ENCODE measurements at places on chromosomes 7 and 10. TPM values are rescaled to one million over a fixed set of nuclear protein-coding genes. Genes with fewer than 3 reads are reported as not detected.

Gene RNF148
- polyA plus RNA-seq, result not detected

Gene FRMD4A
- 6.9 TPM for polyA plus RNA-seq

Gene CYP3A7
- polyA plus RNA-seq, result not detected

Gene SLIT1
- polyA plus RNA-seq, result 0.15 TPM

Gene NKX2-3
- polyA plus RNA-seq, result 3.2 TPM

Gene C10orf53
- not detected for polyA plus RNA-seq

Gene WNT8B
- not detected for polyA plus RNA-seq

Gene CALML3
- 0.46 TPM for polyA plus RNA-seq

Gene IFIT1B
- polyA plus RNA-seq, result not detected

Gene HYAL4
- not detected for polyA plus RNA-seq

Gene CCDC172
- polyA plus RNA-seq, result 0.50 TPM

GRCh38 chr10:53331460-53331859, 558.9 kb upstream of the MBL2 start:
- no peak for DNase-seq

DNA sequence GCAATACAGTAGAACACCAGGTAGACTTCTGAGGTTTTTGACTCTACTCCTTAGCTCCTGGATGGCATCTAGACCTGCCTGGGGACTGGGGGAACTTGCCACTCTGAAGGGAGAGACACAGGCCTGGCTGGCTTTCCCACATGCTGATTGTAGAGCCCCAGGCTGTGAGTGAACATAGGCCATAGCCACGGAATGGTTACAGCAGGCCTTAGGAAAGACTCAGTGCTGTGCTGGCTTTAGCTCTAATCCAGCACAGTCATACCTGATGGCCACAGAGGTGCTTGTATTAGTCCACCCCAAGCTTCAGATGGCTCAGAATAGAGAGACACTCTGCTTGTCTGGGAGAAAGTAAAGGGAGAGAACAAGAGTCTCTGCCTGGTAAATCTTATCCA, 35.0 kb upstream of the ARHGAP12 start:
- no peak for DNase-seq

DNA sequence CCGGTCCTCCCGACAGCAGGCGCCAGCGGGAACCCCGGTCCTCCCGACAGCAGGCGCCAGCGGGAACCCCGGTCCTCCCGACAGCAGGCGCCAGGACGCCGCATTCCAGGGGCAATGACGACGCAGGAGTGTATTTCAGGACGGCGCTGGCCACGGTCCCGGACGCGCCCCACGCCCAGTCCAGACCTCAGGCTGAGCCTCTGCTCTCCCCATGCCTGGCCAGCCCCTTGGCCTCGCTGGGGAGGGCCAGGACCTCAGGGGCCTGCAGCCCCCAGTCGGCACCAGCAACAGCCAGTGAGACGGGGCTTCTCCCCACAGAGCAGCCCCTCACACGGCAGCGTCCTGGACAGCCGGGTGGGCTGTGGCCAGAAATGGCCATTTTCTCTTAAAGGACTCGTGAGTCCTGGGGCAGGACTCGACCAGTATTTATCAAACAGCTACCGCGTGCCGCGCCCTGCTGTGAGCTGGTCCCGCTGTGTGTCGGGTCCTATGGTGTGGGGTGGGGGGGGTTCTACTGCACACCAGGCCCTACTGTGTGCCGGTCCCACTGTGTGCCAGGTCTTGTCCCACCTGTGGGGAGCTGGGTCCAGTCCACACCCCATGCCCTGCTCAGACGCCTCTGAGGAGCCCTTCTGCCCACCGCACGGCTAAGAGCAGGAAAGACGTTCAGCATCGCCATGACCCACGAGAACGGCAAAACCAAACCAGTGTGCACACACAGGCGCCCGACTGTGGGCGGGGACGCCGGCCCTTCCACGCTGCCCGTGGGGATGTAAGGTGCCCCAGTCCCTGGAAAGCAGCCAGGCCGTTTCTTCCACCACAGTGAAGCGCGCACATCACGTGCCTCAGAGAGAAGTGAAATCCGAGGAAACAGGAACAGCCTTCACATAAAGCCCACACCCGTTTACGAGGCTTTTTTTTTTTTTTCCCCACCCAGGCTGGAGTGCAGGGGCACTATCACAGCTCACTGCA, 33.3 kb downstream of the GET4 start:
- peak; percentile 52 for DNase-seq

DNA sequence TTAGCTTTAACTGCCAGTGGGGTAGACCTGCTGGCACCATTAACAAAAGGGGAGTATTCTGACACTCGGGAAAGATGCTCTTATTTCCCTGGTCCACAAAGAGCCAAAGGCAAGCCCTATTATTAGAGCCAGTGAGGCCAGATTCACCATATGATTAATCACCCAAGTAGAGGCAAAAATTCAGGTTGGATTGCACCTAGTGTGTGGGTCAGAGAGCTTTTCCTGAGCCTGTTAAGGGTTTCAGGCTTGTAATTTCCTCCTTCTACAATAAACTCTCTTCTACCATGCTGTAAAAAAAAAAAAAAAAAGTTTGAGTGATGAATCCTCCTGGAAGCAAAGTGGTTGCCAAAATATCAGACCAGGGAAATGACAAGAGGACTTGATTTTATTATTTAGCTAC, 163.5 kb downstream of the MBL2 start:
- no peak for DNase-seq

DNA sequence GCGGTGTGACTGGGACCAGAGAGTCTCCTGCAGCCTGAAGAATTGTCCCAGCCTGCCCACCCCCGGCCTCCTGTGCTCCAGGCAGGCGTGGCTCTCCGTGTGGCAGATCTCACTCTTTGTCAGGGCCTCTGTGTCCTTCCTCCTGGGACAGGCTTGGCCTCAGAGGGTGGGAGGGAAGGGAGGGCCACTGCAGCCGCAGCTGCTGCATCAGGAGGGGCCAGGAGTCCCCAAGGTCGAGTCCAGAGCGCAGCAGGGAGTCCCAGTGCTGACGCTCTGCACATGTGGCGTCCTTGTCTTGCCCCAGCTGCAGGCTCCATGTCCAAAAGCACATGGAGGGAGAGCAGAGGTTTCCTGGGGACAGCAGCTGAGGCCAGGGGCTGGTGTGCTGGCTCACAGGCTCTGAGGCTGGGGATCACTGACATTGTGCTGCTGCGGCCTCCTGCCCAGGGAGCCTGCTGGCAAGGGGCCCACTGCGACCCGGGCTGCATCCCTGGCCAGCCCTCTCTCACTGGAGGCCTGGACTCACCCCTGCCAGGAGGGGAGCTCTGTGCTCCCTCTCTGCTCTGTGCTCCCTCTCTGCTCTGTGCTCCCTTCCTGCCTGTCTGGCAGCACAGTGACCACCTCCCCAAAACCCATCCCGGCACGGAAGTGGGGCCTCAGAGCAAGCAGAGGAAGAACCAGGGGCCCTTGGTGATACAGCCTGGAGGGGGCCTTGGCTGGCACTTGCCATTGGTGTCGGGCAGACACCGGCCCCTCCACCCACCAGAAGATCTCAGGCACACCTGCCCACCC, 114.6 kb upstream of the RET start:
- DNase-seq, result peak; percentile 8

DNA sequence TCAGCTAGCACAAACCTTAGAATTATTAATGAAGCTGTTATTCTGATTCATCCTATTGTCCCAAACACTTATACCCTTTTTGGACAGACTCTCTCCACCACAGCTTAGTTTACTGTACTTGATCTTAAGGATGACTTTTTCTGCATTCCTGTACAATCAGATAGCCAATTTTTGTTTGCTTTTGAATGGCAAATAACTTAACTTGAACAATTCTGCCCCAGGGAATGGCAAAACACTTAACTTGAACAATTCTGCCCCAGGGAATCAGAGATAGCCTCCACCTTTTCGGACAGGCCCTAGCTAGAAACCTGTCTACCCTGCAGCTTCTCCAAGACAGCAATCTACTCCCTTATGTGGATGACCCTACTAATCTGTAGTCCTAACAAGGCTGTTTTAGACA, 668.0 kb upstream of the LRRTM3 start:
- DNase-seq, result no peak

GRCh38 chr7:151687523-151688235, 168.0 kb upstream of the RHEB start:
- DNase-seq, result peak; percentile 72

DNA sequence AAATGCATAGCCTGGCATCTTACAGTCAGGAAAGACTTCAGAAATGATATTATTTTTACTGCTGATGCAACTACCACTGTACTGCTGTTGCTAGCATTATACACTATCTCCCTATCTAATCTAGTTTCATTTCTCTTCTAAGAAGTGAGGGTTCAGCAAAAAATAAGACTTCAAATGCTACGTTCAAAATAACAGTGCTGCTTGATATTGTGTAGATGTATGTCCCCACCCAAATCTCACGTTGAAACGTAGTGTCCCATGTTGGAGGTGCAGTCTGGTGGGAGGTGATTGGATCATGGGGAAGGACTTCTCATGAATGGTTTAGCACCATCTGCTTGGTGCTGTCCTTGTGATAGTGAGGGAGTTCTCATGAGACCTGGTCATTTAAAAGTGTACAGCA, 129.4 kb downstream of the ANK3 start:
- no peak for DNase-seq

DNA sequence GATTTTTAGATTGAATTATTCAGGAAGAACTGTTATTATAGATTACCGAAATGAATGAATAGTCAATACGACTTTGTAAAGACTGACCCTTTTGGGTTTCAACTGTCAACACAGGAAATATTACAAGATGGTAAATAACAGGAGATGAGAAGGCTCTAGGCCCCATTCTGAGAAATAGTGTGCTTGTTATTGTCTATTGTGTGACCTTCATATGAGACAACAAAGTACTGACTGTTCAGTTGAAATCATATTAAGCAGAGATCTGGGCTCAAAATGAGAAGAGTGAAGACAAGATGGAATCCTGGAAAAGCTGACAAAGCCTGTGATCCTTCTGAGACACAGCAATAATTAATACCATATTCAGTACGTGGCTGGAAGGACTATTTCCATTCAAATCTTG, 503.8 kb downstream of the INHBA start:
- DNase-seq, result no peak

GRCh38 chr10:62903828-62904227, 87.7 kb upstream of the EGR2 start:
- DNase-seq, result no peak

DNA sequence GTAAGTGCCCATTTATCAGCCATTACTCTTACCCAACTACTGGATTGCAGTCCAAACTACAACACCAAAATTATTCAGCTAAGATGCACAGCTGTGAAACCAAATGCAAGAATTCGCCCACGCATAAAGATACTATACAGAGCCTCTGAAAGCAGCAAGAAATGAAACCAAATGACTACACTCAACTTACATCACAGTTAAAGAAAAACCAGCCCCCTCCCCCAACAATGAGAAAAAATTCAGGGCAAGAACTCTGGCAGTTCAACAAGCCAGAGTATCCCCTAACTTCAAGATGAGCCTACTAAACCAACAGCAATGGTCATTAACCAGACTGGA, 209.1 kb upstream of the VWC2 start:
- no peak for DNase-seq

DNA sequence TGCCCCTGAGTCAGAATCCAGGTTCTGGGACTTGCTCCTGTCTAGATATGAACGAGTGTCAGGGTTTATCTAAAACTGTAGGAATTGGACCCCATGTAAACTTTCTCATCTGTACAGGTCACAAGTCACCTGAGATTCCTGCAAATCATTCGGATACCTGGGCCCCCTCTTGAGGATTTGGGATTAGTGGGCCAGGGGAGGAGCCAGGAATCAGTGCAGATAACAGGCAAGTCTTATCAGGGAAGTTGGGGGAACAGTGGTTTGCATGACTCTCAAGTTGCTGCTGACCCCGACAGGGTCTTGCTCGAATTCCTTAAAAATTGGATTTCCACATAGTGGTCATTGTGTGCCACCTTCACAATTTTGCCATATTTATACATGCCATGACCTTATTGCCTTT, 188.4 kb upstream of the LYZL1 start:
- no peak for DNase-seq

DNA sequence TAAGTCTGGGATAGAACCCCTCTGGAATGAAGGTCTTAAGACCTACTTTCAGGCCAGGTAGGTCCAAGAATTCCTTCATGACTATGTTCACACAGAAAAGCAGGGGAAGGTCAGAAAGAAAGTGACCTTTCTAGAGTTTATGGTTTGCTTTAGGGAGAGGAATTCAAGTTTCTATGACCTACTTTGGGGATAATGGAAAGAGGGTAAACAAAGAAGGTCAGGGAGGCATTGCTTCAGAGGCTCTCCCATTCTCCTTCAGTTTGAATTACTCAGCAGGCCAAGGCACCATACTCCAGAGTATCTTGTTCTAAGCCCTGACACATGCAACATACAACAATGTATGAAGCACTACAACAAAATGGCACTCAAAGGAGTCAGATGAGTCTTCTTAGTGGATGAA, 11.5 kb upstream of the MACC1 start:
- DNase-seq, result no peak

DNA sequence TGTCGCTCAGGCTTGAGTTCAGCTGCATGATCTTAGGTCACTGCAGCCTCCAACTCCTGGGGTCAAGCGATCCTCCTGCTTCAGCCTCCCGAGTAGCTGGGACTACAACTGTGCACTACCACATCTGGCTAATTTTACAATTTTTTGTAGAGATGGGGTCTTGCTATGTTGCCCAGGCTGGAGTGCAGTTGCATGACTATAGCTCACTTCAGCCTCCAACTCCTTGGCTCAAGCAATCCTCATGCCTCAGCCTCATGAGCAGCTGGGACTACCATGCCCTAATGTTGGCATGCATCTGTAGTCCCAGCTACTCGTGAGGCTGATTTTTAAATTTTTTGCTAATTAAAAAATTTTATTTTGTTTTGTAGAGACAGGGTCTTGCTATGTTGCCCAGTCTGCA, 101.9 kb upstream of the NPTX2 start:
- DNase-seq, result no peak

Measured in stomach (tissue), 19 donors.